Colonic mucosa (tissue), 4 donors: ENCODE measurements at places on chromosomes 11 and 22. TPM values are rescaled to one million over a fixed set of nuclear protein-coding genes. Genes with fewer than 3 reads are reported as not detected.
A peak's percentile ranks its signal among the peaks of the same experiment; 100 is the strongest.

DNA sequence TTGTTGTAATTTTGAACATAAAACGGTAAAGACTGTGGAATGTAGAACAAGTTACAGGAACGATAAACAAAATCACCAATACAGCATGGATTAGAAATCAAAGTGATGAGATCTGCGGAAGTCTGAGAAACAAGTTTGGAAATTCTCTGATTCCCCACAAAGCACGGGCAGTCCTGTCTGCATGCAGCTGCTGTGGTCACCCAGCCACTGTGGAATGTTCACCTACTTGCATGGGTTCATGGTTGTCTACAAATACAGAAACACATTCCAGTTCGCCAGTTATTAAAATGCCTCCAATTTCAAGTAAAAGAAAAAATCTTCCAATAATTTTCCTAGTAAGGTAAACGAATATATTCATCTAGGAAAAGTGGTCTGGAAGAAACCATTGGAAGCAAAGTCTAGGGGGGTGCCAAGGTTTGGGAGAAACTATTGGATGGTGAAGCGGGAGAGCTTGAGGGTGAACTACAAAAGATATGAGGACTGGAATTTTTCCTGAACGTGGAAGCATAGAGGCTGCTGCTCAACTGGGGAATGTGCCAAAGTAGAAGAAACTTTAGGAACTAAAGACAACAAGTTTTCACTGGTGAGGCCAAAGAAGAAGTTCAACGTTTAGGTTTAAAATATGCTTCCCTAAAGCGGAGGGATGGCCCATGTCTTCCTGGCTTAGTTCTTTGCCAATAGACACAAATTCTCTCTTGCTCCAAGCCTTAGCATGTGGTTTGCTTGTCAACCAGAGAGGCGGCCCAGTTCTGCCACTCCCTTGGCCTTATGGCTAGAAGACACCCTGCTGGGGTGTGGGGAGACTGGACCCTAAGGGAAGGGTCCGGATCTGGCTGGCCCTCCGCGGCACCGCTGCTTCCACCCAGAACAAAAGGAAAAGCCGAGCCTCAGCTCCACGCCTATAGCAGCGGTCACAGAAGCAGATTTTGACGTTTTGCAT is 70.2 kb downstream of the CTTN start:
- no peaks in the 10 kb centered on the region for H3K36me3 ChIP-seq
- H3K4me1 ChIP-seq: no peaks in the 10 kb centered on the region
- H3K27ac ChIP-seq: no peak overlapping the region
- no peaks in the 10 kb centered on the region for H3K27me3 ChIP-seq
- DNase-seq: no peak
- H3K4me3 ChIP-seq: no peak overlapping the region

GRCh38 chr11:60988658-60989057 is 17.2 kb downstream of the CD6 start:
- no peaks in the 10 kb centered on the region for H3K4me1 ChIP-seq
- H3K27ac ChIP-seq: no peak overlapping the region
- H3K4me3 ChIP-seq: no peak overlapping the region
- H3K27me3 ChIP-seq: no peaks in the 10 kb centered on the region

DNA sequence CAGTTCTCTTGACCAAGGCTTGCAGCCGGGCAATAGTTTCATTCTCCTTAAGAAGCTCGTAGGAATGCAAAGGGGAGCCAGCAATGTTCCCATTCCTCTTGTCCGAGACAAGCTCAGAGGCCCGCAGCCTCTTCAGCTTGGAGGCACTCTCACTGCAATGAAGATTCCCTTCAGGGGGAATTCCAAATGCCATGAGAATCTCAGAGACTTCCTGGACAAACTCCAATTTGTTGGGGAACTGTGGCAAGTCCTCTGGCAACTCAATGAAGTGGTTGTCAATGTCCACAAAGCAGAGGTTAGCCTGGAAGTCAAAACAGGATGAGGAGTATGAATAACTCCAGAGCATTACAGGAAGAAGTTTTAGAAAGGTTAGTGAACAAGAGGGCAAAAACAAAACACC is 84.4 kb downstream of the DENND5A start:
- H3K27me3 ChIP-seq: no peaks in the 10 kb centered on the region
- H3K4me3 ChIP-seq: no peak overlapping the region
- DNase-seq: no peak

DNA sequence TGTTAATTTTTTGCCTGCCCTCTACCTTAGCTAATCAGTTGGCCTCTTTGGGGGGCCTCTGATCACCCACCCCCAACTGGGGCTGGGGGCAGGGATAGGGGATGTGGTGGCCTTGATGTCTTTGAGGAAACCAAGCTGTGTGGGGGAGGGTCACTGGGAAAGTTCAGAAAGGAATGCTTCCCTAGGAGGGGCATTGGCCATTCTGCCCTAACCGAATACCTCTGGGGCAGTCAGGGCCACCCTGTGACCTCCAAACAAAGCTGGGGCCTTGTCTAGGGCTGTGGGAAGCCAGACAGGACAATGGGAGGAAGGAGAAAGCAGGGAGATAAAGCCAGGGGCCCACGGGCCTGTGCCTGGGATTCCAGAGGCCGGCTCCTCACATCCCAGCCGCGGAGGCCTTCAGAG is 97.5 kb downstream of the TSPAN18 start:
- no peaks in the 10 kb centered on the region for H3K36me3 ChIP-seq
- no peaks in the 10 kb centered on the region for H3K27me3 ChIP-seq
- H3K4me1 ChIP-seq: no peaks in the 10 kb centered on the region
- no peak overlapping the region for H3K27ac ChIP-seq
- DNase-seq: no peak
- H3K4me3 ChIP-seq: no peak overlapping the region

DNA sequence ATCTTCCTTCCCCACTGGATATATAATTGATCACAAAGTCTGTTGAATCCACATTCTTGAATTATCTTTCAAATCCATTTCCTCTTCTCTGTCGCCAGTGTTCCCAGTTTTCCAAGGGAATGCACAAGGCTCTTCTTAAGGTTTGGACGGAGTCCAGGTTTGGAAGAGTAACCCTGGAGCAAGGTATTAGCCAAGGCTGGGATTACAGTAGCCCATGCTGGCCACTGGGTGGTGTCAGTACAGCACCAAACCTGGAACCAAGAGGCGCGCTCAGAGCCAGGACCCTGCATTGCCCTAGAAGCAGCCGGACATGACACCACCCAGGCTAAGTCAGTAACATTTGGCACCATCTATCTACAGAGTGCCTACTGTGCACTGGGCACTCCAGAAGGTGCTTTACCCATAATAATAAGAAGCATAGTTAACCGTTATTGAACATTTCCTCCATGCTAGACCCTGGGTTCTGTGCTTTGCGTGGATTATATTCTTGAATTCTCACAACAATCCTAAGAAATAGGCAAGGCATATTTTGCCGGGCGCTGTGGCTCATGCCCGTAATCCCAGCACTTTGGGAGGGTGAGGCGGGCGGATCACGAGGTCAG is 48.0 kb upstream of the CLPB start:
- no peak overlapping the region for H3K4me3 ChIP-seq
- no peaks in the 10 kb centered on the region for H3K36me3 ChIP-seq
- DNase-seq: peak; percentile 54
- H3K27ac ChIP-seq: no peak overlapping the region
- H3K27me3 ChIP-seq: no peaks in the 10 kb centered on the region
- no peaks in the 10 kb centered on the region for H3K4me1 ChIP-seq

- no peaks in the 10 kb centered on the region for H3K4me1 ChIP-seq
- no peak for DNase-seq
- H3K4me3 ChIP-seq: no peak overlapping the region
- H3K36me3 ChIP-seq: peaks cover 8% of the 10 kb centered on the region
- H3K27me3 ChIP-seq: no peaks in the 10 kb centered on the region
- H3K27ac ChIP-seq: no peak overlapping the region
Measured at GRCh38 chr11:59201353-59201752, 11.4 kb downstream of the MPEG1 start.

DNA sequence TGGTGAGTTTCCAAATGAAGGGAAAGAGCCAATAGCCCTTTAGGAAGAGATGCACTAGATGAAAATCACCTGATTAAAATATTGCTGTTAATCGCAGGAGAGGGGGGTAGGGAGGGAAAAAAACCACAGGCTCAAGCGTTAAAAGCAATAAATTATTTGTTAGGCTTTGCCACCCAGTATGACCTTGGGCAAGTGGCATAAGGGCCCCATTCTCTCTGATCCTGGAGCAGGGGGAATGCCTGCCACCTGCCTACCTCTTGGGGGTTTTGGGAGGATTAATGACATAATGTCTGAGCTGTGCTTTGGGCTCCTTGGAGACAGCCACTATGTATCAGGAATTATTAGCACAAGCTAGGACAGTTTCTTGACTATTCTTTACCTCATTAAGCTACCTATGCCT is 80.0 kb downstream of the ZNRF3 start:
- H3K4me3 ChIP-seq: no peak overlapping the region
- H3K27ac ChIP-seq: no peak overlapping the region
- H3K27me3 ChIP-seq: no peaks in the 10 kb centered on the region
- H3K36me3 ChIP-seq: no peaks in the 10 kb centered on the region
- DNase-seq: no peak

DNA sequence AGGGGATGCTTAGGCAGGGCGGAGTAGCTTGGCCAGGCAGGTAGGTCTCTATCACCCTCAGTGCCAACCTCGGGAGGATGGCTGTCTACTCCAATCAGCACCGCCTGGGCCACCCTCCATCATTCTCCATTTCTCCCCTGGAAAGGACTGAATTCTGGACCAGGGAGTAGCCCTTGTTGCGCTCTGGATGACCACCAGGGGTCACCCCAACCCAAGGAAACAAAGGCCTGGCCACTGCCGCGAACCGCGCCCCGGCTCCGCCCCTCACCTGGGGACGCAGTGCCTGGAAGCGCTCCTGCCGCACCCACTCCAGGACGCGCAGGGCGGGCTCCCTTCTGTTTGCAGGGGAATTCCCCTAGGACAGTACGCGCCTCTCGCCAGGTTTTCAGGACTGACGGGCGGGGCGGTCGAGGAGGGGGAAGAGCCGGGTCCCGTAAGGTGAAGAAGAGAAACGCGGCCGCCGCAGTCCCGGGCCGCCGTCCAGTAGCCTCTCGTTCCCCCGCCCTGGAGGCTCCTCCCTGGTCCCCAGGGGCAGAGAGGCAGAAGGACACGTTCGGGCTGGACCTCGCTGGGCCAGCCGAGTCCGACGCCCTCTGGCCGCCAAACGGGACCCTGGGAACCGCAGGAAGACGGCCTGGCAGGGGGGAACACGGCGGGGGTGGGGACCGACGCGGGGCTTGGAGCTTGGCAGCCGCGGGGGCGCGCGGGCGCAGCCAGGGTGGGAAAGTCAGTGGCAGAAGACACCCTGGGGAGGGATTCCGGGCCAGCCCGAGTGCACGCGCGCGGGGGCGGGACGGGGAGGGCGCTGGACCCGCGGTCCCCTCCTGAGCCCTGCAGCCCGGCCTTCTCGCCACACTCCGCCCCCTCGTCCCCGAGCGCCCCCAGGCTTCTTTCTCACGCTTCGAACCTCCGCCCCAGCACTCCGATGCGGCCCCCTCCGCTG is 7.1 kb downstream of the SCN4B start:
- no peak overlapping the region for H3K27ac ChIP-seq
- H3K4me1 ChIP-seq: no peaks in the 10 kb centered on the region
- H3K27me3 ChIP-seq: peaks cover 12% of the 10 kb centered on the region
- peak overlapping the region; percentile 45 for H3K4me3 ChIP-seq
- no peaks in the 10 kb centered on the region for H3K36me3 ChIP-seq

DNA sequence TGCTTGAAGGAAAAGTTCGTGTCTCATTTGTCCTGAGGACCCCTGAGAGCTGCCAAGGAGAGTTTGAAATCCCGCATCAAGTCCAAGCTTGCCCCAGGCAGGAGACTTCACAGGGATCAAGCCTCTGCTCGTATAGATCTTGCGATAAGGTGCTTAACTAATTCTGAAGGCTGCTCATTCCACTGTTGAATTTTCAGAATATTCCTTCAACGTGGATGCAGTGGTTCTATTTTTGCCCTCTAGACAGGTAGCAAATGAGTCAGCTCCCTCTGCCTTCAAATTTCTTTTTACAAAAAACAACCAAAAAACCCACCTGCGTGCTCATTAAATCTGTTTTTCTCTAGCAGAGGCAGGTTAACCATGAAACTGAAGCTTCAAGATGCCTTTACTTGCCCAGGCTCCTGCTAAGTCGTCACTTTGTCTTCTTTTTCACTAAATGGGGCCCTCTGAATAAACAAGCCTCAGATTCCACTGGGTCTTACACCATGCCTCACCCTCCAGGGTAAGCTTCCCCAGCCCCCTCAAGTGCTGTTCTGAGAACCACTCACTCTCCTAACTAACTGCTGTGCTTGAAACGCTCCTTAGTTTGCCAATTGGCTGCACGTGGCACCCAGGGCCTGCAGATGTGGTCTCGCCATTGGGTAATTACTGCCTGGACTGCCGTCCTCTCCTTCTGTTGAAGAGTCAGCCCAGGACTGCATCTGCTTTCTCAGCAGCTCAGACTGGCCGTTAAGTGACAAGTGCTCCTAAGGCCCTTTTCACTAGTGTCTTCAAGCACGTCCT is 105.0 kb downstream of the TRPC6 start:
- H3K27me3 ChIP-seq: no peaks in the 10 kb centered on the region
- DNase-seq: no peak
- no peak overlapping the region for H3K27ac ChIP-seq
- H3K4me1 ChIP-seq: no peaks in the 10 kb centered on the region
- no peaks in the 10 kb centered on the region for H3K36me3 ChIP-seq
- no peak overlapping the region for H3K4me3 ChIP-seq

- no peak overlapping the region for H3K27ac ChIP-seq
- H3K4me1 ChIP-seq: no peaks in the 10 kb centered on the region
- DNase-seq: no peak
- H3K4me3 ChIP-seq: no peak overlapping the region
Measured at GRCh38 chr22:50363166-50363802, 20.2 kb downstream of the PPP6R2 start.

GRCh38 chr22:49415151-49415951 is 412.3 kb downstream of the BRD1 start:
- no peaks in the 10 kb centered on the region for H3K4me1 ChIP-seq
- H3K27ac ChIP-seq: no peak overlapping the region
- H3K27me3 ChIP-seq: no peaks in the 10 kb centered on the region
- no peak overlapping the region for H3K4me3 ChIP-seq
- H3K36me3 ChIP-seq: no peaks in the 10 kb centered on the region
- no peak for DNase-seq

Gene BAIAP2L2
- 59.1 TPM for total RNA-seq

GRCh38 chr22:41341990-41342389 is 39.8 kb upstream of the TEF start:
- no peak overlapping the region for H3K27ac ChIP-seq
- H3K4me3 ChIP-seq: no peak overlapping the region
- DNase-seq: no peak
- no peaks in the 10 kb centered on the region for H3K27me3 ChIP-seq
- no peaks in the 10 kb centered on the region for H3K4me1 ChIP-seq

Gene BEST1
- 0.58 TPM for total RNA-seq

- no peak overlapping the region for H3K4me3 ChIP-seq
- no peaks in the 10 kb centered on the region for H3K4me1 ChIP-seq
- no peak for DNase-seq
- no peaks in the 10 kb centered on the region for H3K27me3 ChIP-seq
- H3K27ac ChIP-seq: no peak overlapping the region
Measured at GRCh38 chr11:3010521-3011275, 18.6 kb upstream of the NAP1L4 start.

Gene DDI1
- not detected for total RNA-seq

Gene KLHL35
- total RNA-seq: 0.50 TPM

DNA sequence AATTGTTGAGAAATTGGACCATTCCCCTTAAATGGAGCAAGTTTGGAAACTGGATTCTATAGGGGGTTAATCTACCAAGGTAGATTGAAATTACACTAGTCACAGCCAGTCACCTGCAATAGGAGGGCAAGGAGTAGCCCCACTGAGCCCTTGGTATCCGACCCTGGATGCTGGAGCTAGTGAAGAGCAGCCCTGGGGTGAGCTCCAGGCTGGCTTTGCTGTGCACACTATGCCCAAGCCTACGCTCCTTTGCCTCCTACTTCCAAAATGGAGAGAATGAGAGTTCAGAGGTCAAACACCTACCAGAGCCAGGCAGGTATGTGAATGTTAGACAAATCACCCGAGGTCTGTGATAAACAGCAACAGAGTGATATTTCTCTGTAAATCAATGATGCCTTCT is 23.7 kb downstream of the SNU13 start:
- DNase-seq: no peak
- H3K4me3 ChIP-seq: no peak overlapping the region
- H3K27ac ChIP-seq: no peak overlapping the region
- H3K27me3 ChIP-seq: no peaks in the 10 kb centered on the region

Gene UPK3A
- 0.32 TPM for total RNA-seq
